ENCODE measurements at places on chromosomes 16 and 17.

DNA sequence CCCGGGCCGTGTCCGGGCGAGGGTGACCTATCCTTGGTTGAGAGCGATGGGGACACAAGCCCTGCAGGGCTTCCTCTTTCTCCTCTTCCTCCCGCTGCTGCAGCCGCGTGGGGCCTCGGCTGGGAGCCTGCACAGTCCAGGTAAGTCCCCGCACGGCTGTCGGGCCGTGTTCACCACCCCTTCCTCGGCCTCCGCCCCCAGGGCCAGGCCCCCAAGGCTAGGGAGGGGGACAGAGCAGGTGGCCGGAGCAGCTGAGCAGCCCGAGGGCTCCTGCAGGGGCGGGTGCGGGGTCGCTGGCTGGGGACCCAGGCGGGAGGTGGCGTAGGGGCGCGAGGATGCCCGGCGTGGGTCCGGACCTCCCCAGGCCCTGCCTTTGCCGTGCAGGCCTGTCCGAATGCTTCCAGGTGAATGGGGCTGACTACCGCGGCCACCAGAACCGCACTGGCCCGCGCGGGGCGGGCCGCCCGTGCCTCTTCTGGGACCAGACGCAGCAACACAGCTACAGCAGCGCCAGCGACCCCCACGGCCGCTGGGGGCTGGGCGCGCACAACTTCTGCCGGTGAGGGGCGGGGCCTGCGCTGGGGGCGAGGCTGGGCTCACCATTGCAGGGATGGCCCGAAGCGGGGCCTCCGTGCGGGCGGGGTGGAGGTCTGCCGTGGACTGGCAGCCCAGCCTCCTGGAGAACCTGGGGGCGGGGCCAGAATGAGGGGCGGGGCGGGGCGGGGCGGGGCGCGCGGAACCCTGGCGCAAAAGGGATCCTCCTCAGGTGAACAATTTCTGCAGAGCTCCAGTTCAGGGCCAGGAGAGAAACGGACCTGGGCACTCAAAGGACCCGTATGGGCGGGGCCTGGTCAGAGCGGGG, 631 bp downstream of the KREMEN2 start:
- no peak for DNase-seq

DNA sequence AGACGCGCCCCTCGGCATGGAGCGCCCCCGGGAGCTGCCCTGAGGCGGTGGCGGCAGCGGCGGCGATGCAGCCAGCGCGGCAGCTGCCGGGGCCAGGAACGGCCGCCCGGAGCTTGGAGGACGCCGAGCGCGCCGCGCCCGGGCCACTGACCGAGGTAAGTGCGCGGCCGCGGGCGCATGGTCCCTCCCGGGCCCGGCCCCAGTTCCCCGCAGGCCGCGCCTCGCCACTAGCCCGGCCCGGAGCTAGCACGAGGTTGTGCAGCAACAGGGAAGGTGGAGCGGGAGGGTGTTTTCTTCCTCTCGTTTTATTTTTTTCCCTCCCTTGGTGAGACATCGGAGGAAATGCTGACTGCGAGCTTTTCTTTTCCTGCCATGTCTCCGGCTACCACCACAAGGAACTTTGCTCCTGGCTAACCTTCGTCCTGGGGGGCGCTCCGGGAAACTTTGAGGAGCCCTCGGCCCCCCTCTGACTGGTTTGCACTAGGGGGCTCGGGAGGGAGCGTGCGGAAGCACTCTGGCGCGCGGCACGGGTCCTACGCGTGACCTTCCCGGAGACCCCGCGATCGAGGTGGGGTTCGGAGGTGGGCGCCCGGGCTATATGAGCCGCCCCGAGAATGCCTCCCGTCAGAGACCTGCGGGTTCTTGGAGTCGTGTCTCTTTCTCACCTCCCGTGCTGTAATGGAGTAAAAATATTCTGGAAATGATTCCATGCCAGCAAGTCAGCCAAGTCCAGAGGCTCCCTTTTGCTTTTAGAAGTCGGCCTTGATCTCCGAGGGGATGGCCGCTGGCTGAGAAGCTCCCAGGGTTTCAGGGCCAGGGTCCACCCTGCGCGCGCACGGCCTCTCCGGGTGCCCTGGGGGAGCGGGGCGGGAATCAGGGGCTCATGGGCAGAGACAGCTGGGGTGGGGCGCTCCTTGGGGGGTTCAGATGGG, 868 bp downstream of the KCNJ12 start:
- DNase-seq, result no peak

DNA sequence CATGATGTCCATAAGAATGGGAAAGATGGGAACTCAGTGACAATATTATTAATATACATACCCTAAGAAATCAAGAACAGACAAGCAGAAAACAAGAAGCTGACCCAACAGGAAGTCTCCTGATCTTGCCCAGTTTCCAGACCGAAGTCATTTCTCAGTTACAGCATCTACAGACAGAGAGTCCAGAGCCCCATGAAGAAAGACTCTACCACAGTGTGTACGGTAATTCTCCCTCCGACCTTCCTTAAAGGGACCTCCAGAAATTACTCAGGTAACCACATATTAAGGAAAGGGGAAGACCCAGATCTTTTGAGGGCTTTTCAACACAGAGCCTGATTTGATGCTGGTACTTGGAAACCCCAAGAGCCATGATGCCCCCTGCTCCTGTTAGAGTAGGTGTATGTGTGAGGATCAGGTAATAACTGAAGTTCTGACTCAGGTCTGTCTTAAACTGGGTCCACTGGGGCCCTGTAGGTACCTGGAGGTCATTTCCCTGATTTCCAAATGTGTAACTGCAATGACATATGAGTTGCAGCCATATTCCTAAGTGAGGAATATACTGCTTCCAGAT, 132.4 kb downstream of the ABCA8 start:
- no peak for DNase-seq

DNA sequence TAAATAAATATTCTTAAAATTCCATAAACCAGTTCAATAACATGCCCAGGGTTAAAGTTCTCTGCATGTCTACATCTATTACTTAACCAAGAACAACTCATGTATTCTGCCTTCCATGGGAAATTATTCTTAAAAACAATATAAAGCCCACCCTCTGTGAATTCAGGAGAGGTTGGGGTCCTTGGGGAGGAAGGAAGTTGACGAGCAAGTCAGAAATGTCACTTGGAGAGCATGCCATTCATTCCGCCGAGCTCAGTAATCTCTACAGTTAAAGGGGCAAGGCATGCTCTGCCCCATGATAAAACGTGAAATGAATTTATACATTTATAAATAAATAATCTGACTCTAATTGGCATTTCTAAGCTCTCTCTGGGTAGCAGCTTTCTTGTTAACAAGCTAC, 405.1 kb downstream of the TOX3 start:
- DNase-seq, result no peak

GRCh38 chr16:16982614-16983013, 488.1 kb downstream of the XYLT1 start:
- no peak for DNase-seq

DNA sequence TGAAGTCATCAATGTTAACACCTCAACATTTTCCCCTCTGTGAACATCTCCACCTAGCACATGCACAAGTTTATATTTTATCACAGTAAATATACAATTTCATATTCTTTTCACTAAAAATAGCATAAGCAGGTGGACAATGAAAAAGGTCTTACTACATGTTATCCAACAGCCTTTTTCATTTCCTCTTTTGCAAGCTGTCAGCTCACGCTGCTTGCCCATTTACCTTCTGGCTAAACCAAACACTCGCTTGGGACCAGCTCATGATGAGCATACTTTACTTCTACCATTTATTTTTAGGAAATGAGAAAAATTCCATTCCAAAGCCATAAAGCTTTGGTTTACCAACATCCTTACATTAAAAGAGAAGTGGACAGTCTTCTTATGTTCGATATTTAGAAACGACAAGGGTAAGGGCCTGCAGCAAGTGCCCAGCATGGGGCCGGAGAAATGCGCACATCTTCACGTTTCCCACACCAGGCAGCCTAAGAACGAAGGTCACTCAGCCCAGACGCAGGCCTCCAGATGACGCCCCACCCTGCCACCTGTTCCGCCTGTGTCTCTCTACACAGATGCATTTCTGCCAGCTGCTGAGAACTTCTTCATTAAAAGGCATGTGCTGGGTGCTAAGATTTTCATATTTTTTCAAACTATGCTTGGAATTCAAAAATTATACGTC, 13.9 kb downstream of the SNN start:
- DNase-seq, result no peak

GRCh38 chr17:32926183-32926582, 1.8 kb upstream of the TMEM98 start:
- DNase-seq, result no peak

- DNase-seq, result no peak
Observed at GRCh38 chr16:86203557-86204275, 304.8 kb downstream of the IRF8 start.

GRCh38 chr16:4026854-4027253, 89.4 kb downstream of the ADCY9 start:
- DNase-seq, result no peak

- no peak for DNase-seq
Observed at GRCh38 chr17:81324851-81325713, 30.0 kb upstream of the SLC38A10 start.

GRCh38 chr17:36911001-36911400, 26.3 kb upstream of the LHX1 start:
- no peak for DNase-seq

GRCh38 chr17:78993241-78993956, 13.7 kb upstream of the LGALS3BP start:
- DNase-seq, result no peak

GRCh38 chr17:50177476-50177875, 11.7 kb downstream of the SGCA start:
- no peak for DNase-seq

GRCh38 chr16:8537691-8538342, 52.5 kb downstream of the TMEM114 start:
- DNase-seq, result no peak

- no peak for DNase-seq
Observed at GRCh38 chr17:74083321-74083720, 120.2 kb upstream of the RPL38 start.

- DNase-seq, result no peak
Observed at GRCh38 chr17:10139577-10139976, 58.8 kb downstream of the GAS7 start.

GRCh38 chr17:76892329-76892728, 24.1 kb downstream of the MGAT5B start:
- no peak for DNase-seq

DNA sequence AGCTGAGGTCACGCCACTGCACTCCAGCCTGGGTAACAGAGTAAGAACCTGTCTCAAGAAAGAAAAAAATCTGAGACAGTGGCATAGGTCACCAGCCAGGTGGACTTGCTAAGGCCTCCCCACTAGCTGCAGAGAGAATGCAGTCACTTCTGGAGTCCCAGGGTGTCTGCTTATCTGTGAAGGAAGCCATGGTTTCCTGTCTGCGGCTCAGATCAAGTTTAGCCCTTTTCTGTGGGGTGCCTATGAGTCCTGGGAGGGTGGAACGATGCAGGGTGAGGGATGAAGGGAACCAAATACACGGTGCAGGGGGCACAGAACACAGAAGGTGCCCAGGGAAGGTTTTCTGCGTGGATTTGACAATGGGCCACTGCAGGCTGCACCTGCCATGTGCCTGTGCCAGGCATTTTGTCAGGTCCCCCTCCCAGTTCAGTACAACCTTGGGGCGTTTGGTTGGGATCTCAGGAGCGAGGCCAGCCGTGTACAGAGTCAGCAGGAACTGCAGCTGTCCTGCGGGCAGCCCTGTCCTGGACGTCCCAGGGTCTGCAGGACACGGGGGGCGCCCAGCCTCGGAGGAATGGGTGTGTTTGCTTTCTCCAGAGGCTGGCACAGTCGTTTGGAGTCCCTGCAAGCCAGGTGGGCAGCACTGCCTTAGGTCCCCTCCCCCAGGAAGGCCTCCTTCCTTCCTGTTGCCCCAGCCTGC, 41.8 kb downstream of the RAB11FIP4 start:
- no peak for DNase-seq

DNA sequence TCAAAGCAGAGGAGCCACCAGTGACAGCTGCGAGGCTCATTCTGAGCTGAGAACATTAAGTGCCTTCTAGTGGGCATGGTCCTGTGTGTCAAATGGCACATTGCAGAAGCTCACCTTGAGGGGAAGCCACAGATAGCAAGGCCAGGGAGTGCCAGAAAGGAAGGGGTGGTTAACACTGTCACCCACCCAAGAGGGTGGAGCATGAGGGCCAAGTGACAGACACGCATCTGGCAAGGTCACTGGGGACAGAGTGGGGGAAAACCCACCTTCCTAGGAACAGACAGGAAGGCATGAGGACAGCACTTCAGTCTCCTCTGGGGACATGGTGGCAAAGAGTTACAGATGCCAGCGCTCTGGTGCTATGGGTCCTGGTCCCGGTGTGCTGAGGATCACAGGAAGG, 22.1 kb downstream of the NUBP1 start:
- DNase-seq, result no peak

DNA sequence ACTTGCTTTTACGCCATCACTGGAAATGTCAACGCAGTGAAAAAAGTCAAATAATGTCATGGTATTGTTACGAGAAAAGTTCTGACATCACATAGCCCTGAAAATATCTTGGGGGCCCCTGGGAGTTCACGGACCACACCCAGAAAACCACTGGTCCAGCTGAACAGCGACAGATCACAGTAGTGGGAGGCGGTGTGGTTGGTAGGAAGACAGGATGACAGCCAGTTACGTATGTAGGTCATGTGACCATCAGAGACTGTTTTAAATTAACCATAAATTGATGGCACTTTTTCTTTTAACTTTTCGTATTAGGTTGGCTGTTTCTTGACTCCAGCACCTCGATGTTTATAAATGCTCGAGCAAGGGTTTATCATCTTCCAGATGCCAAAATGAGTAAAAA, 11.9 kb downstream of the ERCC4 start:
- DNase-seq, result no peak

- DNase-seq, result no peak
Observed at GRCh38 chr17:31490019-31490650, 98.7 kb downstream of the RAB11FIP4 start.

- no peak for DNase-seq
Observed at GRCh38 chr17:40536295-40537171, 28.7 kb downstream of the CCR7 start.

DNA sequence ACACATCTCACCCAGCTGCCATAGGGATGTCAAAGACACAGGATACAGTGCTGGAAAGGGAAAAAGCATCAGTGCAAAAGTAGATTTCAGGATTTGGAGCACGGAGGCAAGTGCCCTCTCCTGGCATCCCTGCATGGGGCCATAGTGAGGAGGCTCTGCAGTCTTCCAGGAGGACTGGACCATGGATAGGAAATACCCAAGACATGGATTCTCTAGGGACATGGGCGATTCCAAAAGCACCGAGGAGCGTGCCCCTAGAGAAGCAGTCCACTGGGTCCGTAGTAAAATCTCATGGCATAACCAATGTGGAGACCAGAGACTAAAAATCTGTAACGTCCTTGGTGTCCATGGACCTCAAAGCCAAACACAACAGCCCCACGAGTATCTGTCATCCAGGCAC, 818.2 kb downstream of the KCNJ18 start:
- DNase-seq, result no peak

DNA sequence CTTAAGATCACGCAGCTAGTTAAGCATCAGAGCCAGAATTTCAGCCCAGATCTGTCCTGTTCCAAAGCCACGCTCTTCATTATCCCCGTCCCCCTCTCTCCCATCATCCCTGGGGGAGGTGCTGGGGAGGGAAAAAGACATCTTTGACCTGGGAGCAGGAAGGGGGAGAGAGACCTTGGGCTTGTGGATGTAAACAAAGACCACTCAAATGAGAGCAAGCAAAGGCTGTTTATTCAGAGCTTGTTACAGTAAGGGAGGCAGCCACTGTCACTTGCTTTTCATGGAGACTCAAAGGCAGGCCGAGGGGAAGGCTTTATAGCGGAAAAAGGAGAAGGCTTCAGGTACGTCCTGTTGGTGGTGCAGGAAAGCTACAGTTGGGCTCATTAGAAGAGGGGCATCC, 3.5 kb upstream of the RPRML start:
- no peak for DNase-seq
